ENCODE measurements at places on chromosomes 4 and X.

GRCh38 chr4:42416017-42416416 is 18.7 kb downstream of the SHISA3 start:
- no peak for DNase-seq

- DNase-seq = no peak
Observed at GRCh38 chrX:120309873-120310705, 1.2 kb downstream of the TMEM255A start.

GRCh38 chr4:81471298-81471587 is 464 bp downstream of the RASGEF1B start:
- no peak for DNase-seq

DNA sequence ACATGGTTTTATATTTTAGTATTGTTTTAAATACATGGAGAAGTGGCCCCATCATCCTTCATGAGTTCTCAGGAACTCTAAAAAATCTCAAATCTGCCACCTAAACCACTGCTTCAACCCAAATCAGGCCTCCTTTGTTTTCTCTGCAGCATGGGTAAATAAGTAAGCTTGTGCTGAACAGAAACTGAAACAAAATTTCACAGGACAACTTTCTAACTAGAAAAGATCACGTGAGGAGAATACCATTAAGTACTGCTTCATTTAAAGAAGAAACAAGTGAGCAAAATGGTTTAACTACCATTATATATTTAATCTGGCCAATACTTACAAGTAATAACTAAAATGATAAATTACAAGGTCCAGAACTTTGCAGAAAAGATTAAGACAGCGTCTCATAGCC is 2.5 kb downstream of the ARAP2 start:
- no peak for DNase-seq

GRCh38 chr4:104589264-104589868 is 94.7 kb upstream of the CXXC4 start:
- DNase-seq = no peak

GRCh38 chr4:165301833-165302232 is 25.6 kb upstream of the MSMO1 start:
- no peak for DNase-seq

DNA sequence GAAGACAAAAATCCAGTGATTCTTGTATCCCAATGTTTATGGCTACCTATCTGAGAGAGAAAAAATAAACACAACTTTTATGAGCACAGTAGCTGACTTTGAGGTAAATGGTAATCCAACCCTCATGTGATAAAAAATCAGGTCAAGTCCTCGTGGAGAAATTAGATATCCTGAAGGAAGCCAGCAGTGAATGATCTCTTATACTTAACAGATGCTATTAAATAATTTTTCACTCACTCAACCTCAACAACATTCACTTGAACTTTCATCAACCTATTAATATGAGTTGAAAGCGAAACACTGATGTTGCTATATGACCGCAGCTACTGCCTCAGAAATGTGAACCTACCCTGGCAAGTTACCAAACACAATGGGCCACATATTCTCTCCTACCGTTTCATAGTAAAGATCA is 105.4 kb downstream of the GPC3 start:
- DNase-seq = no peak

DNA sequence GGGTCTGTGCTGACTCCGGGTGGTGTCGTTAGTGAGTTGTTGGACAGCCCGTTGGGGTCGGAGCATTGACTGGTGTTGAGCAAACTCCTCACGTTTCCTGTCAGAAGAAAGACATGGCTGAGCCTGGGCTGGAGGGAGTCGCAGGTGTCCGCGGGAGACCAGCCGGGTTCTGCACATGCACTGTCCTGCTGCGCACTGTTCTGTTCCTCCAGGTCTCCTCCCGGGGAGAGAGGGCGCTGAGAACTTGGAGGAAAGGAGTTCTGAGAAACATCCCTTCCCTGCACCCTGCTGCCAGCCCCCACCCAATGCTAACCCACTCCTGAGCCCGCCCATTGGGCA is 1.1 kb downstream of the ZNF141 start:
- no peak for DNase-seq

GRCh38 chr4:82780170-82780751 is 18.3 kb downstream of the SCD5 start:
- no peak for DNase-seq

- DNase-seq = no peak
Observed at GRCh38 chrX:110293658-110294057, 24.2 kb downstream of the AMMECR1 start.

DNA sequence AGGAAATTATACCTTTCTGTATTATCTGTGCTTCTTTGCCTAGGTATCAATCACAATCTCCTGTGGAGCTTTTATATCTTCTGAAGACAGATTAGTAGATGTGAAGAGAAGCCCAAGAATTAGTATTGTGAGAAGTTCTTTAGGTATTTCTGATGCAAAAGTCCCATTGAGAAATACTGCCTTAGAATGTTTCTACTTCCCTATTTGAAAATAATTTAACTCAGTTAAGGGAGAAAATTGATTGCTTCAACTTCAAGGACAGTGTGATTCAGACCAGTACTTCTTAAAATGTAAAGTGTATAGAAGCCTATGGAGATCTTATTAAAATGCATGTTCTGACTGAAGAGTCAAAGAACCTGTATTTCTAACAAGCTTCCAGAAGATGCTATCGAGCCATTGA is 9.0 kb downstream of the EIF1AX start:
- no peak for DNase-seq

DNA sequence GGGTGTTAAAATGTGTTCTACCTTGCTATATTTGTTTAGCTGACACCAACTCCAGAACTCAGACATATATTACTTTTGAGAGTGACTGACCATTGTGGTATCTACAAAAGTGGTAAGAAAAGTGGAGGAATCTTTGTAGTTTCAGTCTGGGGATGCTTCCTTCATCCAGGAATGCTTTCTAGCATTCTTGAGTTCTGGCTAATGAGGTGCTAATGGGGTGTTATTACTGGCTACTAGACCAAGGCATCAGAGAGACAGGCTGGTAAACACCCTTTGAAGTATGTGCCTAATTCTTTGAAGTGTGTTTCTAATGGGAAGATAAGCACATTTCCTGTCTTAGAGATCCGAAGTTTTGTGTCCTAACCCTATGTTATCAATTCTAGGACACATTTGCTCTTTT is 310.4 kb downstream of the SPRY1 start:
- DNase-seq = no peak

- no peak for DNase-seq
Observed at GRCh38 chrX:129932821-129933321, 26.9 kb downstream of the UTP14A start.

- DNase-seq = no peak
Observed at GRCh38 chrX:30863974-30864373, 25.1 kb downstream of the TAB3 start.

DNA sequence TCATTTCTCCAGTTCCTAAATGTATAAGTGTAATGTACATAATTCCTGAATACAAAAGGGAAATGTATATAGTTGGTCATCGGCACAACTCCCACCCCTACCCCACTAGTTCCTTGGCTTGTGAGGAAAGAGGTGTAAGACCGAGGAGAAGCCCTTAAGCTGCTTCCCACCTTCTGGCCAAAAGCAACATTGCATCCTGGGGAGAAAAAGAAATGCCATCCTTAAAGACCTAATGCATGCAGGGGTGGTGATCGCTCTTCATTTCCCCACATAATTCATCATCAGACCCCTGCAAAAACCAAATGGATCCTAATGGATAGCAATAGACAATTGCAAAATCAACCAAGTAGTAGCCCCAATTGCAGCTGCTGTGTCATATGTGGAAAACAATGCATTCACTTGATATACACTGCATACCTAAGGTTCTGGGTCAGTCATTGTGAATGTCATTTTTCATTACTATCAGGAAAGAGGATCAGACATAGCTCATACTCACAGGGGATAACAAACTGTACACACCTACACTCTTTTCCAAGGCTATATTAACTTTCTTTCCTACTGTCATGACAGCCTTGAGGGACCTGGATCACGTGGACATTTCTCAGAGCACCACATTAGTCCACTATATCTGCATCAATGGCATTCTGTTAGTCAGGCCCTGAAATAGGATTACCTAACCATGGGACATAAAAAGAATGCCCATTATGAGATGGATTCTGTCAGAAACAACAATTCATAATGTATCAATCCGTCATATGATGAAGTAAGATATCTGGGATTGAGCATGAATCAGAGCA is 31.7 kb upstream of the NFXL1 start:
- DNase-seq = no peak

DNA sequence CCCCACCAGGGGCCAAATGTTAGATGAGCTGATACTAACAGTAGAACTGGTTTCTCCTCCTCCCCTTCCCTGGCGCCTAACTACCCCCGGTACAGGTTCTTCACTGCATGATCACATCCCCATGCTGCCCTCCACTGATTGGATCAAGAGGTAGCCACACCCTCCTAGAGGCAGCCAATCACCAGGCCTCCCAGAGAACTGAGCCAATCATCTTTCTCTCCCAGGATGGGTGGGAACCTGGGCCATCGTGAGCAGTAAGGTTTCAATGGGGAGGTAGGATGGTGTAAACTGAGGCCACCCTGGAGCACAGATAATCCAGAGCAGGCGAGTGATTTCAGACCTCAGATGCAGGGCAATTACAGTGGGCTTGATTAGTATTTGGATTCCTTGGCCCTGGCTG is 64.2 kb downstream of the PPP2R2C start:
- DNase-seq = no peak

- DNase-seq = no peak
Observed at GRCh38 chr4:42080306-42080705, 72.1 kb downstream of the BEND4 start.

DNA sequence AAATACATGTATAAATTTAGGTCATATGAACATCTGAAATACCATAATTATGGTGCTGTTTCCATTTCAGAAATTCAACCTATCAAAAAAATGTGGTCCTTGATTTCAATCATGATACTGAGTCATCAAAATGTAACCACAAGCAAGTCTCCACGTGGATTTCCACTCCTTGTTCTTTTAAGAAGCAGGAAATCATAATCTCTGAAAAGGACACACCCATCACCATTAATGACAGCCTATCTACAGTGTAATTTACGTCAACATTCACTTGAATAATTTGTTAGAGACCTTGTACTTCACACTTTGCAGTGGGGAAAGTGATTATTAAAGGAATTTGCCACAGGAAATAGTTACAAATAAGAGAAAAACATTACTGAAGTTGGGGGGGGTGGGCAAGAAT is 17.7 kb upstream of the SLC7A11 start:
- no peak for DNase-seq

- DNase-seq = no peak
Observed at GRCh38 chr4:56227301-56227835, 159.9 kb downstream of the AASDH start.

GRCh38 chrX:71616672-71617529 is 1.4 kb downstream of the CXCR3 start:
- DNase-seq = no peak

- no peak for DNase-seq
Observed at GRCh38 chrX:53442322-53442631, 8.1 kb upstream of the HSD17B10 start.

DNA sequence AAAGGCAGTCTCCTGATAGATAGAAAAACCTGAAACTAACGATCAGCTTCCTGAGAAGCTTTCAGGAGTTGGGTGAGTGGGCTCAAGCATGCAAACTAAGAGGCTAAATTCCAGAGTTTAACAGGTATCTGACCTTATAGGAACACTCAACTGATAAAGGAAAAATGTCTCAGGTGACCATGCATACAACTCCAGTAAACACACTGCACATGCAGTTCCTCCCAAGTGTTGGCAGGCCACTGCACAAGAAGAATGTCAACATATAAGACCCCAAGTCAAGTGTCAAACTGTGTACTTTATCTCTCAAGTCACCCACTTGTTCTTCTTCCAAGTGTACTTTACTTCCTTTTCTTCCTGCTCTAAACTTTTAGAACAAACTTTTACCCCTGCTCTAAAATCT is 981.2 kb downstream of the FAM133A start:
- DNase-seq = no peak

DNA sequence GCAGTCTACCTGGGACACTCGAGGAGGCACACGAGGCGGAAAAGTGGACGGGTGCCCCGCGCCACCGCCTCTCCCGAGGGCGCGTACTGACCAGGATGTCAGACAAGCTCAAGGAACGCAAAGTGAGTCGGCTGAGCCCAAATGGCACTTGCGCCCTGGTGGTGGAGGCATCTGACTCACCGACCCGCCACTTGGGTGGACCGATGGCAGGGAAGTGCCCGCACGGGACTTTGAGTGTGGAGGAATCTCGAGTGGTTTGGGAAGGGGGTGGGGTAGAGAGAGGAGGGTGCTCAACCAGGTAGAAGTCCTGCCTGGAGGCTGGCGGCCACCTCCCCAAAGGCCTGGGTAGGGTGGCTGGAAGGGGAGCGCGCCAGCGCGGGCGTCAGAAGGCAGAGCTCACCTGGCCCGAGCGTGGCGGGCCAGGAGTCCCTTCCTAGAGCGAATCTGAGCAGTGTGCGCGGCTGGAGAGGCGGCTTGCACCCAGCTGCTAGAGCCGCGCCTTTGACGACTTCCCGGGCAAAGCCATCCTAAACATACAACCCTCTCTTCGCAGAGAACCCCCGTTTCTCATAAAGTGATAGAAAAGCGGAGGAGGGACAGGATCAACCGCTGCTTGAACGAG is 655 bp downstream of the HELT start:
- DNase-seq = no peak

DNA sequence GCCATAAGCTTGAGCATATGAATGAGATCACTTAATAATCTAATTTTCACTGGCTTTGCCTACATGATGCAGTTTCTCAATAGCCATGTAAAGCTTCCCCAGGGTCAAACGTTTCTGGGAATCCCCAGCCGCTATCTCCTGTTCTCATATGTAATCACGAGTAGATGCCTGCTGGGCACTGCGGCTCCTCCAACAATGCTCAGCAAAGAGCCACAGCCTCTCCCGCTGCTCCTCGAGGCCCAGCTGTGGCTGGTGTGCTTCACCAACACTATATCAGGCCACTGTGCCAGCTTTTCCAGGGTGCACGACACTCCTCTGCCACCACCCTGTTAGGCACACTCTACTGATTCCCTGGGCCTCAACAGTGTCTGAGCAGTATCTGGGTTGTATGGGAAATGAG is 78.3 kb upstream of the RASGEF1B start:
- no peak for DNase-seq

- DNase-seq = no peak
Observed at GRCh38 chr4:145716661-145717200, 36.8 kb downstream of the C4orf51 start.

DNA sequence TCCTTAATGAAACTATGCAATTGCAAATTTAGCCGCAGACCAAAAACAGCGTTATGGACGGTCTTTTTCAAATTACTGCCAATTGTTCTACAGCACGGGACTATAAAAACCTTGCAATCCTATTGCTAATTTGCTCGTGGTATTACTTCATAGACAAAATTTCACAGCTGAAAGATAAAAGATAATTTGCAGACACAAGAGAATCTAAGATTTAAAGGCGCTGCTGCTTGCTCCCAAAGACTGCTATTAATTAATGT is 1.4 kb upstream of the CAMK2D start:
- no peak for DNase-seq

DNA sequence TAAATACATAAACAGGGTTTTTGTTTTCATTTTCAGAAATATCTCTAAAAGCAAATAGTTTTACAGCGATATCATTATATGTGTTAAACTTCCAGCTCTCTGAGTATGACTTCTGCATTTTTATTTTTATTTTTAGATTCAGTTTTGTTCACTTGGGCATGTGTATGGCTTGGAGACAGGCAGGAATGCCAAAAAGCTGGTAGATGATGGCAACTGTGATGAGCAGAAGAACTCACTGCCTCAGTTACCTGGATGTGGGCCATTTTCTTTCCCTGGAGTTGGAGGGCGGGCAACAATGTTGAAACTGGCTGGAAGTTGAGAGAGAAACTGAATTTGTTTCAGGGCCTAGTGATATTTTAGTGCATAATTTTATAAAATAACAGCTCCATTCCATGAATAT is 266.4 kb downstream of the ARHGAP24 start:
- DNase-seq = no peak

All from activated T-cell treated with anti-CD3 and anti-CD28 coated beads for 1 hour (primary cell).